ENCODE measurements at places on chromosomes 6 and 20.
A peak's percentile ranks its signal among the peaks of the same experiment; 100 is the strongest.

- no peak for DNase-seq
Measured at GRCh38 chr20:61888101-61888865, 177.4 kb downstream of the TAF4 start.

- no peak for DNase-seq
Measured at GRCh38 chr6:113529879-113530278, 327.3 kb upstream of the MARCKS start.

DNA sequence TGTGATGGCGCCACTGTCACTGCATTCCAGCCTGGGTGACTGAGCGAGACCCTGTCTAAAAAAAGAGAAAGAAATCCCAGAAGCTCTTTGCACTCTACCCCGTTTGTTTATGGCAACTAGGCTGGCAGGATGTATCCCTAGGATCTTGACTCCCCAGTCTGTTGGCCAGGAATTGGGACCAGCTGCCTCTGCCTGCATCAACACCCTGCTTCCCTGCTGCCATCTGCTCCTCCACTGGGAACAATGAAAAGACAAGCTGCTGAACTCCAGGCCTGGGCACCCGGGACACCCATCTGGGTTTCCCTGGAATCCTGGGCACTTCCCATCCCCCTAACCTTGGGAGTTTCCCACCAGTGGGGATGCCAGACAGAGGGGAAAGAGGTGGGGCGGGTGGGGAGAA lies 64.9 kb downstream of the CPNE5 start:
- DNase-seq = no peak

DNA sequence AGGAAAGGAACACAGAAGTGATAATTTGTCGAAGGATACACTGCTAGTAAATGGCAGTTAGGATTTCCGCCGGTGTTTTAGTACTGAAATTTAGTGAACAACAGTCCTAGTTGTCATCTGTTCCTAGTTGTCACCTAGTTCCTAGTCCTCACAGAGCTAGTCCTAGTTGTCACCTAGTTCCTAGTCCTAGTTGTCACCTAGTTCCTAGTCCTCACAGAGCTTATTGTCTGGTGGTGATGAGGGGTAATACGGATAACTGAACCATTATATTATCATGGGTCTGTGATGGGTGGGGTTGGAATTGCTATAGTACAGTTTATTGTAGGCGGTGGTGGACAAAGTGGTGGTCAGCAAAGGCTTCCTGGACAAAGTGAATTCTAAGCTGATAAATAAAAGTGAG lies 1.8 kb downstream of the SNRNP48 start:
- no peak for DNase-seq

DNA sequence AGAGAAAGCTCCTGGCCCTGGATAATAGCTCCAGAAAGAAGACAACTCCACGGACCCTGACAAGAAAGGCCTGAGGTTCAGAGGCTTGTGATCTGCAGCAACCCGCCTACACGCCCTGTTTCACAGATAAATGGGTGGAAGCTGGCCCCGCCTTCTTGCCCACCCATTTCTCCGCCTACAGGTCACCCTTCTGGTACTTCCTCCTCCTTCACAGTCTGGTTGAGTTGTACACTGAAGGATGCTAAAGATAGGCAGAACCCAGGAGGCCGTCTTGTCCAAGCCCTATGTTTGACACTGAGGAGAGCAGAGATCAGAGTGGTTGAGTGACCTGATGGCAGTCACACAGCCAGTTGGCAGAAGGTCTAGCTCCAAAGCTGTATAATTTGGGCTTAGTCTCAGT lies 34.2 kb upstream of the MDGA1 start:
- DNase-seq = no peak

DNA sequence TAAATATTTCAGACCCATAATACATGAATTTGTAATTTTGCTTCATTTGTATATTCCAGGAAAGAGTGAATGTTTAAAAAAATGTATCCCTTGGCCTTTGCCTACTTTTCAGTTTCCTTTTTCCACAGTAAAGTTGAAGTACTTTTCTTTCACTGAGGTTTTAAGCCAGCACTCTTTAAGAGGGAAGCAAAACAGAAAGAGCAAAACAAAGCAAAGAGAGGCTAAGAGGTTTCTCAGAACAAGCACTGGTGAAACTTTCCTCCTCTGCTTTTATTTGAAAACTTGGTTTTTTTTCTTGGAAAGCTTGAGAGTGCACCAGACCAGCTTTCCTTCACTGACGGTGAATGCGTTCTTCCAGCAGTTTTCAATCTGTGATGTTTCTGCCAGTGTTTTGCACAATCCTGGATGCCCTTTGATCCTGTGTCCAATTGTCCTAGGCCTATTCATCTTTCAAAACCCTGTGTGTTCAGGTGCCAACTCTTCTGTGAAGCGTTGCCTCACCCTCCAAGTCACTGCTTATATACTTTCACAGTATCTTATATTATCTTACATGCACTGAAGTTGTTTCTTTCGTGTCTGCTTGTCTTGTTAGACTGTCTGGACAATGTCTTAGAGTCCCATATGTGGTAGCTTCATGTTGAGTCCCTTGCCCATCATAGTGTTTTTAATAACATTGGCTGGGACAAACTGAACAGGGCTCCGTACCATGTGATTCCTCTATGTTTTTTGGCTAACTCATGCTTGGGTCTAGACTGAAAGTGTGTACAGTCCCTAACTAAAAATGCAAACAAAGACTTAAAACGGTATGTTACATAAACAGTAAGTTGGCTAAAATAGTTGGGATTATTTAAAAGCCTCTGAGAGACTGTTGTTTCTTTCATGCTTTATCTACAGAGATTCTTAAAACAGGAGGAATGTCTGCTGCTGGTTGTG lies 1.9 kb downstream of the RNF217 start:
- DNase-seq = no peak

DNA sequence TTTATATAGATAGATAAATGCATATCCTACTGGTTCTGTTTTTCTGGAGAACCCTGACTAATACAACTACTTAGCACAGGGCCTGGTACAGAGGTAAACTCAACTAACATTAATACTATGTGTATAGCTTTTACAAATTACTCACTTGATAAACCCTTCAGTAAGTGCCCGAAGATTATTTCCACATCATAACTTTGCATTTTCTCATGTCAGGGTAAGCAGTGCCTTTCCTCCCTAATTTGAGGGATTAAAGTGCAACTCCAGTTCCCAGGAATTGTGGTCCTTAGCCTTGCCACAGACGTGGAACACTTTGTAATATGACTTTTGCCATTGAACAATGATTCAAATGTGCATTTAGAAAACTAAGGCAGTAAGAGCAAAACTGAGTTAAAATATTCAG lies 147.5 kb upstream of the SMLR1 start:
- DNase-seq = no peak

- DNase-seq = no peak
Measured at GRCh38 chr20:58006346-58007316, 221.8 kb downstream of the ANKRD60 start.

GRCh38 chr6:133724726-133725125 lies 164.2 kb upstream of the TCF21 start:
- DNase-seq = no peak

DNA sequence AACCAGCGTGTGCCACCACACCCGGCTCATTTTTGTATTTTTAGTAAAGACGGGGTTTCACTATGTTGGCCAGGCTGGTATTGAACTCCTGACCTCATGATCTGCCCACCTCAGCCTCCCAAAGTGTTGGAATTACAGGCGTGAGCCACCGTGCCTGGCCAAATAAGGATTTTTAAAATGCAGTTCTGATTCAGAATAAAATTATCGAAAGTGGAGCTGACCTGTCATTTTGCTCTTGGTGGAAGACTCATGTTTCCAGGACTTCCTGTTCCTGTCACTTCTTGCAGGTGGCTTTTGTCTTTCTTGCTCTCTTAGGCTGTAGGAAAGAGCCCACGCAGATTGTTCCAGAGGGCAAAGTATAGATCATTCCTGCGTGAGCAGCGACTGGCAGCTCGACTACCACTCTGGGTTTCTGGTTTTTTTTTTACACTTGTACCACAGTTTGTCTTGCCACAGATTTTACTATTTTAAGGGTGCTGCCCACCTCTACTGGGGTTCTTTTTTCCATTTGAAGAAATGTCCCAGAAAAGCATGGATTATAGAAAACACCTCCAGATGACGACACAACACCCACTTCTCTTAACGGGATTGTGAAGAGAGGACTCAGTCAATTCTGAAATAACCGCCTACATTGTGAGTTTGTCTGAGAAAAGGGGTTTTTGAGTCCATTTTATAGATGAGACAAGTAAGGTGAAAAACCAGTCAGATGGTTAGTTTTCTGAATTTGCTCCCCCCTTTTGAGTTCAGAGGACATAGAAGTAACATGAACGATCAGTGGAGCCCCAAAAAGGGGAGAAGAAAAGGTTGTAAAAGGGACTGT lies 7.5 kb downstream of the JARID2 start:
- no peak for DNase-seq

DNA sequence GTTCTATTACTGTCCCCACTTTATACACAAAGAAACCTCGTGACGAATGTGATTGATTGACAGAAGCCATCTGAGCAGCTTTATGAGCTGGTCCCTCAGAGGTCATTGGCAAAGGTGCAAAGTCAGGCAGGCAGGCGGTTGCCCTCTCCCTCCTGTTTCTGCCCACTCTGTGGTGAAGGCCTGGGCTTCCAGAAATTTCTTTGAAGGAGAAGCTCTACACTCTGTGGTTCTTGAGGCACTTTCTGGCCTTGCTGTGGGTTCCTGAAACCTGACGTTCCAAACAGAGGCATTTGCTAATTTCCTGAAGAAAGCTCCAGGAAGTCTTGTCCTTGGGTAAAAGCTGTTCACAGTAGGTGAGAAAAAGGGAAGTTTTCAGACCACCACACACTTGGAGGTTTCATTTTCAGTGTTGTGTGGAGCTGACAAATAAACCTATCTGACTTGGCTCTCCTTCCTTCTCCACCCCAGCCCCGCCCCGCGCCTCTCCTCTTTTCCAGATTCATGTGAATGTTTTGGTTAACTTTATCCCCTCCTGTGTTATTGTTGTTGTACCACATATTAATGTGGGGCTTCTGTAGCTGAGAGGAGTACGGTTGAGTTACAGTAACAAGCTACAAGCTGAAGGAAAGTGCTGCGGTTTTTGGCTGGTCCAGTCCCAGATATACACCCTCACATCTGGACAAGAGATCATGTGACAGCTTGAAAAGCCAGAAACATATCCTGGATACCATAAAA lies 274.1 kb downstream of the CLIC5 start:
- peak; percentile 66 for DNase-seq

Data from AG09319 (cell line).